ENCODE measurements at places on chromosomes 7 and 10.

DNA sequence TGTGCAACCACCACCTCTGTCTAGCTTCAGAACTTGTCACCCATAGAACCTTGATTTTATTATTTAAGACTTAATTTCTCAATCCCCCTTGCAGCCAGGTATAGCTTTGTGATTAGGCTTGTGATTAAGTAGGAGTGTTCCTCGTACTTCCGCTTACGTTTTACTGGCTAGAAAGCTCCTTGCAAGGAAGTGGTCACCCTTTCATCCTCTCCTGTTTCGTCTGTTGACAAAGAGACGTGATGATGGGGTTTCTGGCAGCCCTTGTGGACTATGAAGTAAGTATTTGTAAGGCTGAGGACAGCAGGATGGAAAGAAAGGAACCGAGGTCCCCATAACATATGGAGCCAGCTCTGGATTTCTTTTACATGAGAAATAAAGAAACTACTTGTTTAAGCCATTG is 86.5 kb upstream of the KDM7A start:
- no peak for DNase-seq

DNA sequence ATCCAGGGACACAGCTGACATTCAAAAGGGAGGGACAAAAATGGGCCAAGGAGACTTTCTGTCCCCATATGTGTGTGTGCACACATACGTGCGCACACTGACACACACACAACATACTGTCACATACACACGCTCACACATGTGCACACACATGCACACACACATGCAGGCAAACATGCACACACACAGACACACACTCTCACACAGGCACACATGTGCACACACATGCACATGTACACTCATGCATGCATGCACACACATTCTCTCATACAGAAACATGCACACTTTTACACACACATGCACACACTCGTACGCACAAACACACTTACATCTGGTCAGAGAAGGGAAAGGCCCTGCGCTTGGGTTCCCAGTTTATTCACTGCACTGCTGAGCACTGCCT is 155.1 kb upstream of the MKI67 start:
- DNase-seq = no peak

GRCh38 chr10:97887399-97887798 is 37.8 kb downstream of the GOLGA7B start:
- no peak for DNase-seq

DNA sequence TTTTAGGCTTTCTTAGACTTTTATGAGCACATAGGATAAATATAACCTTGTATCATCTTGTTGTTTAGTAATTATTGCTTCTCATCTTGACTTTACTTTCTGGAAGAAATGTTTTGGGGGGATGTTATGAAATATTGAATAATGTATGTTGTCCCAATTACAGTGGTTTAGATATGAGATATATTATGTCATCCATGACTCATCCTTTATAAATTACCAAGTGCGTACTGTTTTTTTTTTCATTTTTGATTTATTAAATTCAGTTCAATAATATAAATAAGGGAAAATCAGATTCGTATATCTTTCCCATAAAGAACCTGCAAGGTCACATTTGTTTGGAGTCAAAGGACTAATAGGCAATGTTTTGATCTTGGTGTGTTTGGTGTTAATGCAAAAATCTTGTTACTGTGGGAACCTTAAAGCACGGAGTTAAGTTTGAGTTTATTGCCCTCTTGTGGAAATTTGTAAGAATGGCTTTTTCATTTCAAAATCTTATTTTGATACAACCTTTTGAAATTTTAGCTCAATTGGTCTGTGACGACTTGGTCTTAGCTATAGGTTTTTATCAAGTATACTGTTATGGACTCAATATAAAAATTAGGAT is 108.6 kb downstream of the SRI start:
- DNase-seq = no peak

DNA sequence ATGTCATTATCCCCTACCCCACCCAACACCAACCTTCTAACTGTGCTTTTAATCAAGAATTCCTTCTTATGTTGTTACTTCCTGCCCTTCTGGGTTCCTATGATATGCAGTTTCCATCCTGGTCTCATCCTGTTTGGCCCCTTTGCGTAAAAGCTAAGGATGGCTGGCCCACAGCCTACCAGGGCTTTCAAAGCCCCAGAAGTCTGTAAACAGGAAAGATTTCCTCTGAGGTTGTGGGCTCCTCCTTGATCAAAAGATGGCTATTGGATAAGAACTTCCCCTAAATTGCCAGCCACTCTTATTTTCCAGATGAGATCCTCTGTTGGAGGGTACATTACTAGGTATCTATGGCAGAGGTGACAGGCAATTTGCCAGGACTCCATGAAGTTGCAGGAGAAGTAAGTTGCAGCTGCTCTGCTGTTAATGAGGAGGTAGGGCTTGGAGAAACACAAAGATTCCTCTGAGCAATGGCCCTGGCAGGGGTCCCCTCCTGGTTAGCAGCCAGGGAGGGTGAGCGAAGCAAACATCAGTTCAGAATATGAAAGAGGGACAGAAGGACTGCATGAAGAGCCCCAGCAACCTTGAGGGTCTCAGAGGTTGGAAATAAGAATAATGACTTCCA is 32.1 kb downstream of the NRP1 start:
- DNase-seq = no peak

DNA sequence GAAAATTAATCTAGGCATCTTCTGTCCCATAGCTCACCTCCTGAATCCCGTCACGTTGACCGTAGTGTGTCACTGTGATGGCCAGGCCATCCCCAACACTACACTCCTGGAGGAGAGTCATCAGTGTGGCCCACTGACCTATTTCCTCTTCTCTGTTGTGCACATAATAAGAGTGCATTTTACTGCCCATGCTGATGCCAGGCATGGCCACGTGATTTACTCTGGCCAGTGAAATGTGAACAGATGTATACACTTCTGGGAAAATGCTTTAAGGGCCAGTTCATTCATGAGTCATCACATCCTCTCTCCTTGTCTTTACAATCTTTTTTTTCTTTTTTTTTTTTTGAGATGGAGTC is 101.9 kb upstream of the PIP4K2A start:
- DNase-seq = no peak

- peak; percentile 93 for DNase-seq
Observed at GRCh38 chr7:31043051-31043471, 9.0 kb upstream of the ADCYAP1R1 start.

- DNase-seq = no peak
Observed at GRCh38 chr7:99642027-99642426, 25.3 kb downstream of the ZSCAN25 start.

GRCh38 chr10:24866604-24867583 is 85.5 kb downstream of the PRTFDC1 start:
- DNase-seq = no peak

DNA sequence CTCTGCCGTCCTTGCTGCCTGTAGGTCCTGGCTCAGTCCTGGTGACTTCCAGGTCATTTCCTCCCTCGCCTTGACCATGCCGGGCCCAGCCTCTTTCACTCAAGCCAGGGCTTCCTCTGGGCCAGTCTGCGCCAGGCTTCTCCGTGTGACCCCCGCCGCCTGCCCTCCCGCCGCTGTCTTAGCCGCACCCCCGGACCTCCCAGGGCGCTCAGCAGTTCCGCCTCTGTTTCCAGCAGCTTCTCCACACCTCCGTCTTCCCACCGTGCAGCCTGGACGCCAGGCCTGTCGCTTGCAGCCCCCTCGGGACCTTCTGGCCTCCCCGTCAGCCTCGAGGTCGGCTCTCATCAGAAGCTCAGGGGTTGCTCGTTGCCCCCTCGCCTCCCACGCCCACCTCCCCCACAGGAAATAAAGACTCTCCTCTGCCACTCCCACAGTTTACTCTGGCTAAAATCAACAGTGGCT is 123.0 kb upstream of the FZD8 start:
- peak; percentile 52 for DNase-seq

GRCh38 chr7:26891400-26892350 is 27.3 kb upstream of the SKAP2 start:
- no peak for DNase-seq

- DNase-seq = no peak
Observed at GRCh38 chr7:95675016-95675415, 78.7 kb upstream of the PDK4 start.

DNA sequence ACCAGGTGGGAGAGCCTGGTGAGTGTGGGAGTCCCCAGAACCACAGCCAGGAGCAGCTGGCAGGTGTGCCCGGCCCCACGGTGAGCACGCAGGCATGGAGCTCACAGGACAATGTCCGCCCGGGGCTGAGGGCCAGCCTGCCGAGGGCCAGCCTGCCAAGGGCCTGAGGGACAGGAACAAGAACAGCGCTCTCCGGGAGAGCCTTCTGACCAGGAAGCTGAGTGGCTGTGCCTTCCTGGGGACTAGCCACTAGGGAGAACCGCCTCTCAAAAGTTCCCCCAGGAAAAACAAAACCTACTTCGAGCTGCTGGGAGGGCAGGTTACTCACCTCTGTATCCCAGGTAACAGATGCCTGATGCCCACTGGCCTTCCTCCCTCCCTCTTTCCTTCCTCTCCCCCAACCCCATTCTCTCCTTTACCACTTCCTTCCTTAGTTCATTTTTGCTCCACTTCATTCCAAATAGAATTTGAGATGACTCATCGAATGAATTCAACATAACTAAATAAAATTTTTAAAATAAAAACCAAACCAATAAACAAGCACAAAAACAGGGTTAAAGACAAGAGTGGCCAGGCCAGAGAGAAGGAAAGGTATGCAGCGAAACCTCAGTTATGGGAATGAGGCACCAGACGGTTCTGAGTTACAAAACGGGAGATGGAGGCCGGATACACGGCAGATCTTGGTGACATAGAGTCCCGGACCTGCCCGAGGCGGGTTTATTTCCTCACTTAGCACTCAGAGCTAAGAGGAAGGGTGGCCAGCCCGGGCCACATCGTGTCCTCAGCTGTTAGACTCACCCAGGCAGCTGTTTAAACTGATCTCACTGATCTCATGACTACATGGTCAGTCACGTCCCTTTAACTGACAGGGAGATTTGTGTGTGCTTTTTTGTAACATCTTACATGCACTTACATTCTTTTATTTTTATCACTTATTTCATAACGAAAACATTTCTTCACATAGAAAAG is 128.5 kb downstream of the TNS3 start:
- DNase-seq = no peak

GRCh38 chr7:45387837-45388236 is 186.3 kb upstream of the ADCY1 start:
- DNase-seq = peak; percentile 20

GRCh38 chr10:18658271-18659124 is 733 bp upstream of the ARL5B start:
- DNase-seq = no peak

GRCh38 chr10:93420091-93420490 is 62.0 kb downstream of the MYOF start:
- peak; percentile 72 for DNase-seq

- no peak for DNase-seq
Observed at GRCh38 chr7:142108728-142109505, 2.6 kb upstream of the MGAM2 start.

GRCh38 chr7:117085275-117085674 is 132.0 kb downstream of the ST7 start:
- no peak for DNase-seq

DNA sequence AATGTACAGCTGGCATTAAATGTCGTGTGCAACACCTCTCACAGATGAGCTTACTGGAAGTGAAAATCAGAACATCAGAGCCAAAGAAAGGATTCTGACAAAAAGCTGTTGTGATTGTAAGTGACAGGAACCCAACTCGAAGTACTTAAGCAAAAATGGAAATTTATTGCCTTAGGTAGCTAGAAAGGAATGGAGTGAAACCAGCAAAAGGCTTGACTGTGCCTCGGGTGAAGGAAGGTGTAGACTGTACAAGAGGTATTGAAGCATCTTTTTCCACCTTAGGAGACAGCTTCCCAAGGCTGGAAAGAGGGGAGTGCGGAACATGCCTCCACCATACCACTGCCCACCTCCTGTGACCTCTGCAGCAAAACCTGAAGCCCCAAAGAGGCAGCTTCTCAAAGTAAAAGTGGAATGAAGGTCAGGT is 27.3 kb upstream of the ITGB1 start:
- no peak for DNase-seq

GRCh38 chr7:11775401-11775800 is 56.6 kb downstream of the THSD7A start:
- DNase-seq = no peak

DNA sequence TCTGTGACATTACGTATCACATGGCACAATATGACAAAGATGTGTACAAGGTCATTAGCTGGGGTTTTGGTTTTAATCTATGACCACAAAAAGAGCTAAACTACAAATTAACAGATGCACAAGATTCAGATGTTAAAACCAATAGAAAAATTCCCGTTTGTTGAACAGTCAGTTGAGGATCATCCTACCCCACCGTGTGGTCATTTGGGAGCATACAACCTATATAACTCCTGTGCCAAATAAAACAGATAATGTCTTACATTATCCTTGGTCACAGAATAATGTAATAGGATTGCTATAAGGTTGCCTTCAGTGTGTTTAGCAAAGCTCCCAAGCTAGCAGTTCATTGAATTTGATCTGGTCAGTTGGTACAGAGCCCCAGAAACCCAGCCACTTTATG is 28.2 kb downstream of the ASNS start:
- DNase-seq = no peak

DNA sequence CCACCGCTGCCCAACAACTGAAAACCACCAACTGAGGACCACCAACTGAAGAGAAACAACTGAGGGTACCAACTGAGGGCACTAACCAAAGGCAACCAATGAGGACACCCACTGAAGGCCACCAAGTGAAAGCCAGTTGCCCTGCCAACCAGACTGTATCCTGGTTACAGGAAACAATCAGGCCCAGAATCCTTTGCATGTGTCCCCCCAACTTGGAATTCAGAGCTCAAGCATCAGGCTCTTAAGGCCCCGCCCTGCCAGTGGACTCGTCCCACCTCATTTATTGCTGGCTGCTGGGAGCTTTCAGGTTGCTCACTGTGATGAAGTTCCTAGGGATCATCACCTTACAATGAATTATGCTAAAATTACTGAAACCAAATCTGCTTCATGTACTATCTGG is 76.6 kb upstream of the ABI1 start:
- no peak for DNase-seq

GRCh38 chr7:24754906-24755506 is 2.3 kb downstream of the GSDME start:
- no peak for DNase-seq

DNA sequence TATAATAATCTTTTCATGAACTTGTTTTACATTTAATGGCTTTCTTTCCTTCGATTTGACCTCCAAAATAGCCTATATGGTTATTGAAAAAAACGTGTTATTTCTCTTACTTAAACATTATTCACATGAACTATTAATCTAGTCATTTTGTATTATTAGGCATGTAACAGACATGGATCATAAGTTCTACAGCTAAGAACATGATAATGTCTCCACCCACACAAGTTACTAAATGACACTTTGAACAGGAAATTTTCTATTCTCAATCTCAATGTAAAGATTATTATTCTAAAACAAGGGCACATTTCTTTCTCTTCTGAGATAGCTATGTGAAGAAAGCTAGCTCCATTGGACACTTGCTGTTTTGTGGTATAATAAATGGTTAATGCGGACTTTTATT is 10.0 kb downstream of the LAMB4 start:
- no peak for DNase-seq

All from ecto neural progenitor cell (in vitro differentiated cells).